ENCODE measurements at places on chromosomes 4 and X.

GRCh38 chr4:56828784-56829535, 7.5 kb upstream of the SPINK2 start:
- DNase-seq: no peak

DNA sequence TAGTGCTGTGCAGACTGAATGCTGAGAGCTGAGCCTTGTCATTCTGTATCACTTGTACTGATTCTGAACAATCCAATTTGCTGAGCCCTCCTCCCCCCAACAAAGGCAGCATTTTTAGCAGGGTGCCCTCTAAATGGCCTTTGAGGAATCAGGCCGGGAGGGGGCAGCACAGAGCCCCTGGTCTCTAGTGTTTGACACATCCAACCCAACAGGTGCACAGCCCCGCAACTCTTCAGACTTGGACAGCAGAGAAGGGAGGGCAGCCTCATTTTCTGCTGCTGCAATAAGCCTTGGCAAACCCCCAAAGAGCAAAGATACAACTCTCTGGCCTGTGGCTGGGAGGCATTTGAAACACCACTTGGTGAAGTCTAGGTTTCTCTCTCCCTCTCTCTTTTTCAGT, 3.4 kb downstream of the ATP1B4 start:
- DNase-seq: peak; percentile 37

GRCh38 chrX:123830309-123830708, 29.5 kb upstream of the XIAP start:
- DNase-seq: no peak

DNA sequence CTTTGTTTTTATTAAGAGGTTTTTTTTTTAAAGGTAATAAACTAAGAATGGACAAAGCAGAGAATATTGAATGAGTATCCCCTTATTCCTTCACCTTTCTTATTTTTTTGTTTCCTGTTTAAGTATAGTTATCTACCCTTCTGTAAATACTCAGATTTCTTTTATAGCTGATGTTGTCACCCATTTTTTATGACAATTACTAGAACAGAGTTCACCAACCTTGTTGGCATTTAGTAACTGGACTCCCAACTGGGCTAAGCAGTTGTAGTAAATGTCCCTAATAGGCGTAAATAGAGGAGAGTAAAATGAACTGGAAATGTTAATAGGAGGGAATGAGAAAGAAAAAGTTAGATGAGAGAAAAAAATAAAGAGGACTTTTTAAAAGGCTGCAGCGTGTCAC, 9.8 kb downstream of the PDLIM5 start:
- DNase-seq: no peak

DNA sequence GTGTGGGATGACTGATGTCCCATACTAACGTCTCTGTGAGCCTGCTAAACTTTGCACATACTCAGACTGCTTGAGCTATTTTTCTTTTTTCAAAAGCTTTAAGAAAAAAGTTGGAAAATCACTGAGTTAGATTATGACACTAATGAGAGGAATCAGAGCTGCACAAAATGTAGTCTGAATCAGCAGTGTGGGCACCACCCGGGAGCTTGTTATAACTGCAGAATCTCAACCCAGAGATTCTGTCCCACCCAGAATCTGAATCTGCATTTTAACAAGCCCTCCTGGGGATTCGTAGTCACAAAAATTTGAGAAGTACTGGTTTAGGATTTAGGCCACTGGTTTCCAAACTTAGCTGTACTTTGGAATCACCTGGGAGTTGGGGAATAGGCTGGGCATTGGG, 102.1 kb upstream of the MID1IP1 start:
- DNase-seq: no peak

DNA sequence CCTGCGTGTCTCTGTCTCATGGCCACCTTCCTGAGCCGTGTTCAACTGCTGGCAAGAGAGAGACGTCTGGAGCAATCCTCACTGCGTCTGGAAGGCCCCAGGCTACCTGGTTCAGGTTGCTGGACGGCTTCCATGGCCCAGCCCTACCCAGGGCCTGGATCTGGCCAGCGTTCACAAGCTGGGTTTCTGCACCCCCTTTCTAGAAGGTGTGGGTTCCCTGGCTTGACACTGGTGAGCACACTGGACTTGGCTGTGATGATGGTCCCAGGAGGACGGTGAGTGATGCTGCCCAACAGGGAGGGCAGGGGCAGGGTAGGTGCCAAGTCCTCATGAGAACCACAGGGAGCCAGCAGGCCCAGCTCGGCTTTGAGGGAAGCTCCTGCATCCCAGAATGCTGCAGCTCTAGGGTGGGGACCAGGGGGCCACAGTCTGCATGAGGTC, 63.4 kb downstream of the HTRA3 start:
- DNase-seq: no peak

- DNase-seq: no peak
These were observed 395.6 kb upstream of the DIPK2B start for GRCh38 chrX:45596188-45596808.

DNA sequence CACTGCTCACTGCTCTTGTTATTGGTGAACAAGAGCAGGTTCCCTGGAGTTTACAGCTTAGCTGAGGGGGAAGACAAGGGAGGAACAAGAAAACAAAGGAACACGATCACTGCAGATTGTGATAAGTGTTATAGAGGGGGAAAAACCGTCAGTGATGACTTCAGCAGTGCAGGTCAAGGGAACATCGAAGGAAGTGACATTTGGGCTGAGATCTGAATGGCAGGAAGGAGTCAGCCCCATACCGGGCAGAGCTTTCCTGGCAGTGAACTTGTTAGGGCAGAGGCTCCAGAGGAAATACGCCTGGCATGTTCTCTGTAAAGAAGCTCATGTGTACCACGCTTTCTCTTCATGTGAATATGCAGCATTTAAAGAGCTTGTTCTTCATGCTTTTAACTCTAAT, 78.1 kb downstream of the LDB2 start:
- no peak for DNase-seq

DNA sequence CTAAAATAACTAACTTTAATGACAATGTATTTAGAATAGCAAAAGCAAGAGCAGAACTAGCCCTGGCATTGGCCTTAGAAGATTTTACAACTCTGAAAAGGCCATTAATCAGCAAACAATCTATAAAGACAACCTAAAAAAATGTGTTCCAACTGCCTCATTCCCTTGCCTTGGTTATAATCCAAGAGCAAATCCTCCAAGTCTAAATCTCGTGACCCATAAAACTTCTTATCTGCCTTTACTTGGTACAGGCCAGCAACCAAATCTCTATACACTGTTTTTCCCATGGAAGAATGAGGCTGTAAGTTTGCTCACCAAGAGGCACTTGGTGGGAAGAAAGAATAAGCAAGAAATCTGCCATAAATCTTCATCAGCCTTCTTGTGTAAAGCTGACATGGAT, 175.3 kb upstream of the MID1 start:
- DNase-seq: no peak

DNA sequence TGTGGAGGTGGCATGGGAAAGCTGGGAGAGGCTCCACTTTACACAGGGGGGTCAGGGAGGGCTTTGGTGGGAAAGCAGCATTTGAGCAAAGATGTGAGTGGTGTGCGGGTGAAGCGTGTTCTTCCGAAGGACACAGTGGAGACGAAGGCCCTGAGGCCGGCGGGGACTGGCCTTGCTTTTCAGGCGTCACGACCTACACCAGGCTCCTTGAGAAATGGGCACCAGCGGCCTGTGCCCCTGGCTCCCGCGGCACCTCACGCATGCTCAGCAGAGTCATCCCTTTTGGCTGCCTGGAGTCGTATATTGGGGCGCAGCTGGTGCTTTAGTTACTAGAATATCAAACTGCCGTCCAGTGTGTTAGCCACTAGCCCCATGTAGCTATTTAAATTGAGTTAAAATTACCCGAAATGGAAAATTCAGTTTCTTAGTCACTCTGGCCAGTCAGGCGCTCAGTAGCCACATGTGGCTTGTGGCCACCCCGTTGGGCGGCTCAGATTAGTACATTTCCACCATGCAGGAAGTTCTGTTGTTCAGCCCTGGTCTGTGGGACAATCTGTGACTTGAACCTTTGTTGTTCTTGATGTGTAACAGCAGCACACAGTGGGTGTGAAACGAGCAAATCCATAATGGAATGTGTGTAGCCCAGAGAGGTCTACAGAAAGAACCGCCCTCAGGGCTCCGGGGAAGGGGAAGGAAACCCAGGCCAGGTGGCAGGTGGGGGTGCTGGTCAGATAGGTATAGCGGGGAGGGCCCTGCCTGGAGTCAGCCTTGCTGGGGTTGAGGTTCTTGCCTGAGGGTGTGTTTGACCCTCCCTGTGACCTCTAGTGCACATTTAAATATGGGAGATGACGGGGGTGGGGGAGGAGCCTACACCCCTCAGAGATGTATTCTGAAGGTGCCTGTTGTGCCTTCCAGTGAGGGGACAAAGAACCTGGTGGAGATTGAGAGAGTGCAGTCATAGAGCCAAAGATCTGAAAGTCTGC, 30.4 kb downstream of the TBC1D14 start:
- DNase-seq: no peak

DNA sequence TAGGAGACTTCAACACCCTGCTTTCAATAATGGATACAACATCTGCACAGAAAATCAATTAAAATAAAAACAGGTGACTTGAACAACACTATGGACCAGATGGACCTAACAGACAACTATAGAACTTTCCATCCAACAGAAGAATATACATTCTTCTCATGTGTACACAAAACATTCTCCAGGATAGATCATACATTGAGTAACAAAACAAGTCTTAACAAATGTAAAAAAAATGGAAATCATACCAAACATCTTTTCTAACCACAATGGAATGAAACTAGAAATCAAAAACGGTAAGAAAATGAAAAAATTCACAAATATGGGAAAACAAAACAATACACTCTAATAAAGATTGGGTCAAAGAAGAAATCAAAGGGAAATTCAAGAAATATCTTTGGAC, 24.7 kb downstream of the CYP2U1 start:
- DNase-seq: no peak

DNA sequence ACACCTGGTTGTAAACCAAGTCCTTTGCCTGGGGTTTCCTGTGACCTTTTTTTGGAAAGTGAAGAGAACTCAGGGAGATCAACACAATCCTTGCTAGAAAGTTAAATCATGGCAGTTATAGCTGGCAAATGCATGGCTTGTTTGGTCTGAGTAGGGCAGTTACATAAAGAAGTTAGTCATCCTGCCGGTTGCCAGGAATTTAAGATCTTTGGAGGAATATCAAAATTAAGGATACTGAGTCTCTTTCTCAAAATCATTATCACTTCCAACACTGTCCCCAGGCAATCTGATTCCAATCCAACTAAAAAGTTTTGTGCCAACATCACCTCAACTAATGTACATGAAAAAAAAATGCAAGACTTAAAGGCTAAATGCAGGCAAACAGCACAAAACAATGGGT, 40.3 kb downstream of the C4orf54 start:
- no peak for DNase-seq

DNA sequence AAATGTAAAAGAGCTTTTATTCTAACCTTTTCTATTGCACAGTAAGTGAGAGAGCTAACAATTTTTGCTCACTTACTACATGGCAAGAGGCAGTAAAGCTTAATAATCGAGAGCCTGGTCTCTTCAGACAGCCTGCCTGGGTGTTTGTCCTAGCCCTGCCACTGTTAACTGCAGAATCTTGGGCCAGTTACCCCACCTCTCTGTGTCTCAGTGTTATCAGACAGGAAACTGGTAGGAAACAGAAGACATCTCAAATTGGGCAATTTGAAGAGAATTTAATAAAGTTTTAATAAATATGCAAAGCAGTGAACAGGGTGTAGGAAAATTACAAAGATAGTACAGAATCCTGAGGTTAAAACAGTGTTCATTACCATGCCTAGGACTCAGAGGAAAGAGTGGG, 13.4 kb downstream of the STAP1 start:
- no peak for DNase-seq

DNA sequence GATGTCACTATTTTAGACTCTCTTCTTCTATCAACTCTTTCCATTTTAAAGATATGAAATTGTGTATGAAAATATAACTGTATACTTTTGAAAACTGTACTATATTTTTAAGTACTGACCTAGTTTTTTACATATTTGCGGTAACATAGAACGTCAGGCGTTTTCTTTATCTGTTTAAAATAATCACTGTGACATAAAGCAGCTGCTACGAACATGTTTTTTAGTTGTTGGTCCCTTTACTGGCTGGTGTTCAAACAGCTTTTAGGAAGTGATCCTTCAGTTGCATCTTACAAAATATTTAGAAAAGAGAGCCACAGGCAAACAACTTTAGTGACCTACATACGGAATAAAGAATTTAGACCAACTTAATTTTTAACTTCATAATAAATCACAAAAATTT, 73.1 kb downstream of the METTL14 start:
- DNase-seq: no peak

DNA sequence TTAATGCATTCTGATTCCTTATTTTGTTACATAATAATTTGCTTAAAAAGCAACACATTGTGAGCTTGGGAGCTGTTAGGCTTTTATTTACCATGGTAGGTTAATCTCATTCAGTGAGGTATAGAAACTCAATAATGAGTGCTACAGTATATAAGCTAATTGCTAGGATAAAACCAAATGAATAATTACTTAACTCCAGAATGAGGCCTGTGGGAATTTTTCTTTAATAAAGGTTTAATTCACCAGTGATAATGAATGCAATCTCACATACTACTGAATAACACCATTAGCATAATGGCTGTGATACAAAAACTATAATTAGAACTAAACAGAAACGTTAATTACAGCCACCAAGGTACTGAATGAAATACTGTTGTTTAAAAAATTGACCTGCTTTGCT, 326.3 kb downstream of the IQCM start:
- DNase-seq: no peak

- no peak for DNase-seq
These were observed 23.6 kb upstream of the GRSF1 start for GRCh38 chr4:70863099-70863790.

DNA sequence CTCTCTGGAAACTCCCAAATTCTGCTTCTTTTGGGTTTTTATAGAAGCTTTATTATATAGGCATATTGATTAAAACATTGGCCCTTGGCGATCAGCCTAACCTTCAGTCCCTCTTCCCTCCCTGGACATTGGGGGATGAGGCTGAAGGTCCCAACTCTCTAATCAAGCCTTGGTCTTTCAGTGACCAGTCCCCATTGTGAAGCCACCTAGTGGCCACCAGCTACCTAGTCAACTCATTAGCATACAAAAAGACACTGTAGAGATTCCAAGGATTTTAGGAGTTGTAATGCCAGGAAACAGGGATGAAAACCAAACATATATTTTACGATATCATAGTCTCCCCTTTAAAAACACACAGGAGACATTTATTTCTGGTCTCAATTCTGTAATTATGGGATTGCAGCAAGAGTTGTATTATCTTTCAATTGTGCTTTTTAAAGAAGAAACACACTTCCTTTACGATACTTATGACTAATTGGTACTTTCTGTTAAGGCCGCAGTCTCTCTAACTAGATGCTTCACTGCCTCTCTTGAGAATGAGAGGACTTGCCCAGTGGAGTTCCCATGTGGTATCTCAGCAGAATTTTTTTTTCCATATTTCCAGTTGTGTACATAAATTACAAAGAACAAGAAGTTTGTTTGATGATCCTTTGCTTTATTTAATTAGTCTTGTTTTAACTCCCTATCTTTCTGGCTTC, 58.2 kb downstream of the WDR17 start:
- DNase-seq: no peak

DNA sequence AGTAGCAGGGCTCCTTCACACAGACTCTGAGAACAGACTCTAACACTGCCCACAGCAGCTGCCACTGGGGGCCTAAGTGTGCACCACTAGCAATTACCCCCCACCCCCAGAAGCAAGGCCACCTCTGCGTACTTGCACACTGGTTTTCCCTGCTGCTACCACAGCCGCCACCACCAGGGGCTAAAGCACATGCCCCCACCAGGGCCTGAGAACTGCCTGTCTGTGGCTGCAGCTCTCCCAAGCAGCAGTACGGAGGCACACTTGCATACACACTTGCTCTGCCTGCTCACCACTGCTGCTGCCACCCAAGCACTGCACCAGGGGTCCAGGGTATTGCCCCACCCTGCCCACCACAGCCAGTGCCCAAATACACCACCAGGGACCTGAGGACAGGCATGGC, 59.6 kb downstream of the SCML2 start:
- no peak for DNase-seq

Measured in hypothalamus (tissue), 51 donors.